ENCODE measurements at places on chromosomes 5 and 9.

- DNase-seq, result no peak
Measured at GRCh38 chr9:125842242-125842641, 95.1 kb downstream of the PBX3 start.

- DNase-seq, result no peak
Measured at GRCh38 chr9:106970219-106970975, 107.4 kb downstream of the ZNF462 start.

DNA sequence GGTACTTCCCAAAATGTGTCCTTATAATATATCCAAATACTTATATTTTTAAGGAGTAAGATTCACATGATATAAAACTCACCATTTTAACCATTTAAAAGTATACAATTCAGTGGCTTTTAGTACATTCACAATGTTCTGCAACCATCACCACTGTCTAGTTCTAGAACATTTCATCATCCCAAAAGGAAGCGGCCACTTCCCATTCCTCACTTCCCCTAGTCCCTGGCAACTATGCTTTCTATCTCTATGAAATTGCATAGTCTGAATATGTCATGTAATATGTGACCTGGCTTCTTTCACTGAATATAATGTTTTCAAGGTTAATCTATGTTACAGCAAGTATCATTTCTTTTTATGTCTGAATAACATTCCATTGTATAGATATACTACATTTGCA, 615.1 kb upstream of the SGCD start:
- DNase-seq, result no peak

DNA sequence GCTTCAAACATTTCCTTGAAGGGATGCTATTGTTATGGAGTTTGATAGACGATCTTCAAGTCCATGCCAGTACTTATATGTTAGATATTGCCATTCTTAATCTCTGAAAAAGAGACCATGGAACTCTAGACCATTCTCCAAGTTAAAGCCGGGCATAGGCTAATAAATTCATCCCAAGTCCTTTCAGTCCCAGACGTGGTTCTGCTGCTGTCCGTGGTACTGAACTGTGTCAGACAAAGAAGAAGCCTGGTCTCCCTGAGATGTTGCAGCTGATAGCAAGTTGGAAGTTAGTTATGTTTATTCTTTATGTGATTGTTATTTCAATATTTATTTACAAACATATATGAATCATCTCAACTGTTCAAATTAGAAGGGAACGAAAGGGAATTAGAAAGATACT, 158.7 kb downstream of the NMUR2 start:
- no peak for DNase-seq

DNA sequence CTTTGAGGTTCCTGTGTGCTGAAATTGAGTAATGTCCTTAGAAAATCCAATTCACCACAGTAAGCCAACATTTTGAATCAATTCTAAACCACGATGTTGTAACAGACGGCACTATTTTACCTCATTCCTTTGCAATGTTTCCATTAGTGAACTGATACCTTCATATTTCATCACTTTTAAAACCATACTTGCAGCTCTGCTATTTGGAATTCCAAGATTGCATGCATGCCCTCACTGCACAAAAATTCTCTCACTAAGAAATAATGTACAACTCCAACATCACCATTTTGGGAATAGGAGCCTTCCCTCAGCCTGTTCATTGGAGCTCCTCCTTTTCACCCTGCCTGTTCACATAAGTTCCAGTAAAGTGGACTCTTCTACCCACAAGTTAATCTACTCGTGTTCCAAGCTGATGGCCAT, 74.8 kb upstream of the TGFBR1 start:
- no peak for DNase-seq

DNA sequence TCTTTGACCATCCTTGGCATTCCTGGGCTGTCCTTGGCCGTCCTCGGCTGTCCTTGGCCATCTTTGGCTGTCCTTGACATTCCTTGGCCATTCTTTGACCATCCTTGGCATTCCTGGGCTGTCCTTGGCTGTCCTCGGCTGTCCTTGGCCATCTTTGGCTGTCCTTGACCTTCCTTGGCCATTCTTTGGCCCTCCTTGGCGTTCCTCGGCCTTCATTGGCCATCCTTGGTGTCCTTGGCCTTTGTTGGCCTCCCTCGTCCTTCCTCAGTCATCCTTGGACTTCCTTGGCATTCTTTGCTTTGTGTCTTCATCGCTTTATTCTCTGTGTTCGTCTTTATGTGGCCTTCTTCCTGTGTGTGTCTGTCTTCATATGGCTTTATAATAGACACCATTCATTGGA, 20.7 kb downstream of the NDUFS6 start:
- DNase-seq, result no peak

- no peak for DNase-seq
Measured at GRCh38 chr9:123691765-123692303, 238.1 kb downstream of the DENND1A start.

- DNase-seq, result no peak
Measured at GRCh38 chr5:158802941-158803341, 296.8 kb downstream of the EBF1 start.

DNA sequence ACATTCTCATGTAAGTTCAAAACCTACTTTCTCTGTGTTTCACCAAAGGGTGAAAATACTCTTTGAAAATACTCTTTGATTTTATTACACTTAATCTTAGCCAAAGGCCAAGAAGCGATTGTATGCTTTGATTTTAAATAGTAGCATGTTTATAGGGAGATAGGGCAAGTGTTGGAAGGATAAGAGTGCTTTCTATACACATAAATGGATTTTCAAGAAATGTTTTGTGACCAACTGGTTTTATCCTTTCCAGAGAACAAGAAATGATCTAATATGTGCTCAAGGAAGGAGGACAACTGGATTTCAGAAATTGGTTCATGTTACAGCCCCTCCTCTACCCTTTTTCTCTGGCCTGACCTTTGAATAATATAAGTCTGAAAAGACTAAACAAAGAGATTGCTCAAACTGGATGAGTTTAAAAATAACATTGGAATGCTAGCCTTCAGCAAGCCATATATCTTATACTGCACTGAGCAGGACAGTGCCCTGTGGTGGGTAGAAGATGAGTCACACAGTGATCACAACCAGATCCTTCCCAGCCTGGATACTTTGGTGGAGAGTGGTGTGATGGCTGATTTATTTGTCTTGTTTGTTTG, 13.1 kb downstream of the PALM2AKAP2 start:
- DNase-seq, result no peak

GRCh38 chr5:152113401-152113800, 188.8 kb upstream of the GLRA1 start:
- no peak for DNase-seq

DNA sequence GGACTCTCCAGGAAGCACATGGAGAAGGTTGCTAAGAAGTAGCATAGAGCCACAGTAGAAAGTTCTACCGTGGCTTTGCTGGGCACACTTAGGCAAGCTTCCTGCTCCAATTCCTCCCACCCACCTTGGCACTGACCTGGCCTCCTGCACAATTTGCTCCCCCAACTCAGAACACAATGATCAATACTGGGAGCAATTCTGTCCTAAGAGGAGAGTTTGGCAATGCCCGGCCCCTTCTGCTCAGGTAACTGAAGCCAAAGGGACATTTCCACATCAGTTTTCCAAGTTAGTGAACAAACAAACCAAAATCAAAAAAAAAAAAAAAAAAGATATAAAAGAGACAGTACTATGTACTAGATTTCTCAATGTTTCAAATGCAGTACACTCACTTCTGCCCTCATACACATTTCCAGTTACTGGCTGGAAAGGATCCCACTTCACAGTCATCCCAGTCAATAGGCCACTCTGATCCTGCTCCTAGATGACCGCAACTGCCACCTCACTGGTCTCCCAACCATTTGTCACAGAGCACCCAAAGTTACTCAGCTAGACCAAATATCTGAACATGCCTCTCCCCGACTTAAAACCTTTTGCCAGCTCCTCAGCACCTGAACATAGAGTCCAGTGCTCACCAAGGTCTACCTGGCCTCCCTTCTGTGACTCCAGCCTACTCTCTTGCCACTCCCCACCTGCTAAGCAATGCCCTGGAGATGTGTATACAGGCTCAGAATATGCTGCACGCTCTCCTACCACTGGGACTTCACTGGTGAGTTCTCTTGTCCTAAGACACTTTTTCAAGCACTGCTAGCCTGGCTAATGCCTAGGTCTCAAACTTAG, 21.3 kb downstream of the ABCA1 start:
- DNase-seq, result no peak

- DNase-seq, result no peak
Measured at GRCh38 chr5:126680191-126680817, 79.6 kb downstream of the PHAX start.

GRCh38 chr9:133986774-133987445, 5.2 kb downstream of the VAV2 start:
- no peak for DNase-seq

DNA sequence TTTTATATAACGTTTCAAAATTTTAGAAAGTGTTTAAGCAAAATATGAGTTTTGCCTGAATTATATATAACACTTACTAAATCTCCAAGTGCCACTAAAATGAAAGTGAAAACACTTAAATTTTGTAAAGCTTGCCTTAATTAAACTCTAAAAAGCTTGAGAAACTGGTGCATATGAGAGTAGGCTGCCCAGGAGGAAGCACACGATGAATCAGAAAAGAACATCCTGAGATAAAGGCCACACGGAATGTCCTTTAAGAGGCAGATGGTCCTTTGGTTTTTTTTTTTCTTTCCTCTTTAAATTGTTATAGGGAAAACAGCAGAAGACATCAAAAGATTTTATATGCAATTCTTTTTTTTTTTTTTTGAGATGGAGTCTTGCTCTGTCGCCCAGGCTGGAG, 60.3 kb downstream of the HABP4 start:
- DNase-seq, result no peak

GRCh38 chr9:135489188-135489906, 9.8 kb downstream of the PPP1R26 start:
- no peak for DNase-seq

DNA sequence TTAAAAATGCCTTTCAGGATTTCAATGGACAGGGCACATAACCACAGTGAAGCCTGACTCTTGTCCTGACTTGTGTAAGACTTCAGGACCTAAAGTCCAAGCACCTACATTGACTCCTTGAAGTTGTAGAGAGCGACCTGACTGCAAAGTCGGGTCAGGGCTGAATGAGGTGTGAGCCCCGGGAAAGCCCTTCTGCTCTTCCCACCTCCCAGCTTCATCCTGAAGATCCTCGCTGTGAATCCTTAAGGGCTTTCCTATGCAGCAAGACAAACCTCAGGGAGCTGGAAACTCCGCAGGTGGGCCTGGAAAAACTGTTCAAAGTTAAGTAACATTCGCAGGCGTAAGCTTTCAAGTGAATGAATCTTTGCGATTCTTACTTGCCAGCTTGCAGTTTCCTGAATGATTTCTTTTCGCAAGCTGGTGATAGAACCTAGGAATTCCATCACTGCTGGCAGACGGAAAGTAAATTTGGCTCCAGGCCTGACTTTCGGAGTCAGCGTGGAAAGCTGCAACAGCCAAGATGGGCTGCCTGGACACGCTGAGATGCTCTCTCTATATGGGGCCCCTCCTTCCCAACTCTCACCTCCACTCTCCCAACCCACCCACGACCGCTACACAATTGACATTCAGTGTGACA, 10.9 kb downstream of the SEMA5A start:
- no peak for DNase-seq

DNA sequence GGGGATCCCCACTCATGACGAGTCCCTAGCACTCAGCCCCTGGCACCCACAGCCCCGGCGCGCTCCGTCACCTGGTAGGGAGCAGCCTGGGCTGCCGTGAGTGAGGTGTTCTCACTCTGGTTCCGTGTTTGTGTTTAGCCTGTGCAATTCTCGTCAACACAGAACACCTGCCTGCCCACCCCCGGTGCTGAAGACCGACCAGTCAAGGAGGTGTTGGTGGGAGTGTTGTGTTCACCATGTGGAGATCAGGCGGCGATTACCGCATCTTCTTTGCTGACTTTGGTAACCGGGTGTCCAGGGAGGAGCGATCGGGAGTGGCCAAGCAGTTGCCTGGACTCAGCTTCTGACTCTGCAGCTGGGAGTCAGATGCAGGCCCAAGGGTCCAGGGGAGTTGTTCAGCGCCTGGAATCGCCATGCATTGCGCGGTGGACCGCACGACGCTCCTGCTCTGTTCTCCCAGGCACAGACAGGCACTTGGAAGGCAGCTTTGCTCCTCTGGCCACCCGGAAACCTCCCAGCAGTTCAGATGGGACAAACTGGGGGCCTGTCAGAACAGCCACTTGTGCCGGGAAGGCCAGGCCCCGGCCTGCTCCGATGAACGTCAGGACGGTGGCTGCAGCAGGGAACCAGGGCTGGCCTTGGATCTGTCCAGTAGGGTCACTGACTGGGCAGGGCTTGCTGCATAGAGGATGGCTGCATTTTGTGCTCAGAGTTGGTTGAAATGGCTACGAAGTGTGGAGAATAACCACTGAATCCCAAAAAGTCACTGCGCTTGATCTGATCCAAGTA, 28.2 kb downstream of the EXOC3 start:
- DNase-seq, result no peak
